Kidney glomerular epithelial cell (primary cell): ENCODE measurements at places on chromosomes 1 and 21.

- DNase-seq = no peak
Observed at GRCh38 chr21:16770266-16770665, 742.6 kb upstream of the CXADR start.

DNA sequence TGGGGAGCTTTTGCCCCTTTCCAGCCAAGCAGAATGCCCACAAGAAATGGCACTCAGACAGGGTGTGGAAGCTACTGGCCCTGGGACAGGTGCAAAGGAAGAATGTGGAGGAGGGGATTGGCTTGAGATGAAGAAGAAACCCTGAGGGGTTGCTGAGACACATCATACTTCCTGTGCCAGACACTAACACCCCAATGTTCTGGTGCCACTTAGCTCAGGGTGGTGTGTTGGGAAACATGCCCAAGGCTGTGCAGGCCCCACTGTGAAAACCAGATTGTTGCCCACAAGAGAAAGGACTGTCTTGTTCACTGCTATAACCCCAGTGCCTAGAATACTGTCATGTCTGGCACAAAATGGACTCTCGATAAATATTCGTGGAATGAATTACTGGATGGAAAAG lies 9.9 kb upstream of the PAQR6 start:
- DNase-seq = no peak

DNA sequence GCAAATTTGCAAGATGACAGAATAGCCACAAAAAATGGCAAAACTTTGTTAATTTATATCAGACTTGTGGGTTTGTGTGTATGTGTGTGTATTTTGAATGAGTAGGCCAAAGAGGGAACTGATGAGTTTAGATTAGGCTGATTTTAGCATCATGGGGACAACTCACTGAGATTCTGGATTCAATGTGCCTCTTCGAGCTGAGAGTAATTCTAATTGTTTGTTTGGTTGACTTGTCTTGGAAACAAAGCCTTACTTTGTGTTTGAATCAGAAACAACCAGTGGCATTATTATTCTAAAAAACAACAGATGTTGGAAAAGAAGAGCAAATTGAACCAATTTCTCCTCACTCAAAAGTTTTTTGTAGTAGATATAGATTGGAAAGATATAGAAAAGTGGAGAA lies 40.5 kb upstream of the C21orf91 start:
- DNase-seq = no peak

- no peak for DNase-seq
Observed at GRCh38 chr1:101507547-101507971, 270.7 kb downstream of the S1PR1 start.

- DNase-seq = no peak
Observed at GRCh38 chr1:243882276-243882675, 32.2 kb upstream of the AKT3 start.

GRCh38 chr21:43814215-43815106 lies 25.1 kb downstream of the RRP1 start:
- no peak for DNase-seq
